ENCODE measurements at places on chromosomes 3 and 15.

DNA sequence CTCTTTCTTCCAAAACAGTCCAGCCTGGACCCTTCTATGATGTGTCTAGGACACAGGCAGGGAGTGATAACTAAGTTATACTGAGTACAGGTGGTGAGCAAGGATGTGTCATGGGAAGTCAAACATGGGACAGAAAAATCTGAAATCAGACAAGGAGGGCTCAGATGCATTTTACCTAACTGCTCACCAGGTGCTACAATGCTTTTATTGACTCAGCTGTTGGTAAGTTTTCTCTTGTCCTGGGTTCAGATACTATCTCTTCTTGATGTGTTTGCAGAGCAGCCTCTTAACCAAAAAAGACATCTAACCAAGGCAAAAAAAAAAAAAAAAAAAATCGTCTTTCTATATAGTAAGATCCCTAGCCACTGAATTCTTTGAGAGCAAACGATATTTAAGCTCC, 378.6 kb downstream of the VPS13C start:
- DNase-seq, result no peak

DNA sequence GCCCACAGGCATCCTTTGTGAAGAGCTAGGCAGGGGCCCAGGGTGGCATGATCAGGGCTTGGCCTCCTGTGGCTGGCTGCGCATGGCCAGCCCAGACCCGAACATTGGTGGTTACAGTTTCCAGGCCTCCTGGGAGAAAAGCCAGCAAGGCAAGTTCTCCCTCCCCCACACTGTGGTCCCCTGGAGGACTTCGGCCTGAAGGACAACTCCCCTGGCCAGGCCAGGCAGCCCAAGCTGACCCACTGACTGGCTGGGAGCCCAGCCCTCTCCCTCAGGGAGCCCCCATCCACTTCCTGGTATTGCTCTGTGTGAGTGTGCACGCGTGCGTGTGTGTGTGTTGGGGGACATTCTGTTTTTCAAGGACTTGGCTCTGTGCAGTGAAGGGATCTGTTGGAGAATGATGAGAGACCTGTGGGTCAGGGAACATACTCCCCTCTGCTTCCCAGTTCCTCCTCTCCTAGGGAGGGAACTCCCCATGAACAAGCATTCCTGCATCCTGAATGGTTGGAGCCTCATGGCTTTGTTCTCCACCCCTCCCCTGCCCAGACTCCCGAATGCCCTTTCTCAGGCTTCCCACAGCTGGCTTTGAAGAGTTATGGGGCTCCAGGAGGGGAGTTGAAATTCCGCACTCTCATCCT, 29.5 kb downstream of the CORO2B start:
- DNase-seq, result peak; percentile 67

DNA sequence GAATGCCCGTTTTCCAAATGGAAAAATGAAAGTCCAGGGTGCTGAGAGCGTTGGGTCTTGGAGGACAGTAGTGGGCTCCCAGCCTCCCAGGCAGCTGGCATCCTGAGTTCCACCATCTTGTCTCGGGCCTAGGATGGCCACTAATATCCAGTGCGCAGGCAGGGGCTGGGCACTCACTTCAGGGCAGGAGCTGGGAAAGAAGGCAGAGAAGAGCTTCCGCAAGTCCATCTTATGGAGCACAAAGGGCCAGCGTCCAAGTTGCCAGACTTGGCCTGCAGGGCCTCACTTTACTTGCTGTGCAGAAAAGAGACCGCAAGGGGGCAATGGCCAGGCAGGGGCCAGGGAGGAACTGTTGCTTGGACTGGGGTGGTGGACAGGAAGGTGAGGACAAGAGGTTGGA, 46.1 kb downstream of the IQSEC1 start:
- DNase-seq, result no peak

- DNase-seq, result no peak
Observed at GRCh38 chr15:31102374-31103342, 1.1 kb upstream of the TRPM1 start.

DNA sequence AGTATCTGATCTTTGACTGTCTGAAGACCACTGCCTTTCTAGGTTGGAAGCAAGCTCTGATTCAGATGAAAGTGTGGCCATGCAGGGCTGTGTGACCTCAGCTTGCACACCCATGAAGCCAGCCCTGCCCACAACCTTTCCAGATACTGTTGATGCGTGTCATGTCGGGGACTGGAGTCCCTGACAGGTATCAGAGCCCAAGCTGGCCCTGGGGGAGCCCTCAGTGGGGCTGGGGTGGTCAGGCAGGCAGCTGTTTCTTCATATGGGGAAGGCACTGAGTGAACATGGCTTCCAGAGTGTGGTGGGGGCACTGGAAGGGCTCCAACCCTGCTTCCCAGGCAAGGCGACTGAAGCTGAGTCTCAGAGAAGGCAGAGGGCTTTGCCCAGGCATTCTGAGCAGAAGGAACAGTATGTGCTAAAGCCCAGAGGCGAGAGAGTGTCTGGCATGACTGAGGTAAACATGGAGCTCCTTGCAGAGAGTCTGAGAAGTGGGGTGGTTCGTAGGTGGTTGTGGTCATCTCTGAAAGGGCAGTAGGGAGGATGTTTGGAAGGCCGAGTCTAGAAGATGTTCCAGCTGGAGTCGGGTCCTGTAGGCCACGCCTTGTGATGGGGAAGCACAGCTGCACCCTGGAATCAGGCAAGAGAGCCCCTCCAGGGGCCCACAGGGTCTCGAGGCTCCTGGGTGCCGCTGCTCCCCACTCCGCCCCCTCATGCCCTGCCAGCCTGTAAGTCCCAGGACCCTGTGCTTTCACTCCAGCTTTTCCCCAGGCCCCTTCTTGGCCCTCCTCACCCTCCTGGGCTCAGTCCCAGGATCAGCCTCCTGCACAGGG, 122.2 kb downstream of the EEFSEC start:
- no peak for DNase-seq

- DNase-seq, result no peak
Observed at GRCh38 chr3:5009506-5010109, 30.4 kb downstream of the BHLHE40 start.

DNA sequence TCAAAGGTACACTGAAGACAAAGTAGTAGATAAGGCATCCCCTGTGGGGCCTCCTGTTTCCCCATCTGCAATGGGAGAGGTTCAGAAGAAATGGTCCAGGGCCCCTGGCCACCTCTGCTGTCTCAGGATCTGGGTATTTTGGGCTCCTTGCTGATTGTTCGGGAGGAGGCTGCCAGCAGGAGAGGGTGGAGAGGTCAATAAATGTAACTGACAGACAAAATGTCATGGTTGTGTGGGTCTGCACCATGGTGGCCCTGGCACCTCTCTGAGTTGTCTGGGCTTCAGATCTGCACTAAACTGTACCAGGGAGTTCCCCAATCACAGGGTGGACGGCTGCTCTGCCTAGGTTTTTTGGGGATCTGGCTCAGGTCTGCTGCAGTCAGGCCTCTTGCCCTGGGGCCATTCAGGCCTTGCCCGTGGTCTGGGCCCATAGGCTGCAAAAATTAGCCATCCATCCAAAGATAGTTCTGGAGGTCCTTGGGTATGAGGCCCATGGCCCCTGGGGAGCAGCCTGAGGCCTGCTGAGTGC, 7.4 kb downstream of the NBEAL2 start:
- no peak for DNase-seq

DNA sequence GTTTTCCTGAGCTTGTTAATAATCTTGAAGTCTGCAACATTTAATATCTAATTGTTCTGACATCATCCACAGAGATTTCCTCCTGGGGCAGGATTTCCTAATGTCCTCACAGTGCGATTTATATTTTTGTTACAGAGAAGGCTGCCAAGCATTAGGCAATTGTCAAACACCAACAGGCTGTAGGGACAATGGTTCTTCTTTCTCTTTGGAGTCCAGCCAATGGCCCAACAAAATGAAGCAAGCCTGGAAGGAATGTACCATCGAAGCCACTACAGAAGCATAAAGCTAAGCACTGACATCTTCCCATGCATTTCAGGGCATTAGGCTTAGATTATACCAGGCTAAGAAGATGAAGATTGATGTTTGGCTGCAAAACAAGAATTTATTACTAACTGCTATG, 173.0 kb upstream of the FRMD4B start:
- peak; percentile 49 for DNase-seq

GRCh38 chr3:167350245-167350862, 29.7 kb downstream of the ZBBX start:
- DNase-seq, result no peak

- DNase-seq, result no peak
Observed at GRCh38 chr3:188531210-188531609, 377.3 kb downstream of the LPP start.

DNA sequence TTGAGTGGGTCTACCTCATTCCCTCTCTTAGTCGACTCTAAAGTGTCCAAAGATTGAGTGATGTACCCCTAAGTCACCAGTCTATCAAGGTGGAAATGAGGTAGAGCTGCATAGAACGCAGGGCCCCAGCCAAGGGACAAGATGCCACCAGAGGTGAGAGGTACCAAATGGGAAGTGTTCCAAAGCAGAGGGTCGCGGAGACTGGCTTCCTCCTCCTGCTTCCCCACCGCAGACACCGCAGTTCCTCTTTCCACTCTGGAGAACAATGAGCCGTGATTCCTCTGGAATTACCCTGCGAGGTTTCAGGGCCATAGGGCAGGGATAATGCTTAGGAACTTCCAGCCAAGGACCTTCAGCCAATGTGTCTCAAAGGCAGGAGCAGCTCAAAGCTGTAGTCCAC, 55.8 kb downstream of the DAPK2 start:
- no peak for DNase-seq

- DNase-seq, result no peak
Observed at GRCh38 chr3:69386556-69387385, 883 bp upstream of the FRMD4B start.

GRCh38 chr3:113035387-113035982, 44.7 kb downstream of the GTPBP8 start:
- DNase-seq, result no peak

DNA sequence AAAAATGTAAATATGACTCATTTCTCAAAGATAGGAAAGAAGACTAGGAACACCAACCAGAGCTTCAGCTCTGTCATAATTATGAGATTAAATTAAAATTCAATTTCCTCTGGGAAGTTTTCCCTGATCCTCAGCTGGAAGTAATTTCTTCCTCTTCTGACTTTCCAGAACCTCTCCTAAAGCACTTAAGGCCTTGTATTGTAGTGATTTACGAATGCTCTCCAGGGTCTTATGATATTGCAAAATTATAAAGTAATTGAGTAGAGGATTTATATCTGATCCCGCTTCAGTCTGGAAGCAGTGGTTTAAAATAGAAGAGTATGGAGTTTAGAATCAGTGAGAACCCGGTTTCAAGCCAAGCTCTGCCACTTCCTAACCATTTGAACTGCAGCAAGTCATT, 279.8 kb downstream of the ZPLD1 start:
- no peak for DNase-seq

DNA sequence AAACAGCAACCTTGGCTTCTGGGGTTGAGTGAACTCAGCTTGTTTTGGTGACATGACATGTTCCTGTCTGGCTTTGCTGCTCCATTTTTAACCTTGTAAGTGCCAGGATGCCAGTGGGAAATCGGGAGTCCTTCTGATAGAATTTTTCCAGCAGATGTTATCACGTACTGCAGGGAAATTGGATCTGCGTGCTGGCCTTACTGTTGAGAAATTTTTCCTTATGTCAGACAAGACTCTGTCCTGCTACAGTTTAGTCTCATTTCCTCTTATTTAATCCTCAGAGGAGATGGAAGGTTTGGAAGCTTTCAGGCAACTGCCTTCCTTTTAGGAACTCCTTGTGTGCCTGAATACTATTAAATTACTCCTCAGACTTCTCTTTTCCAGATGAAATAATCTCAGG, 80.6 kb downstream of the PGPEP1L start:
- no peak for DNase-seq

- no peak for DNase-seq
Observed at GRCh38 chr3:23588547-23588946, 217.2 kb upstream of the UBE2E1 start.

GRCh38 chr3:51751287-51751686, 27.8 kb downstream of the IQCF6 start:
- DNase-seq, result no peak

- DNase-seq, result no peak
Observed at GRCh38 chr3:42660898-42661297, 7.4 kb downstream of the ZBTB47 start.

DNA sequence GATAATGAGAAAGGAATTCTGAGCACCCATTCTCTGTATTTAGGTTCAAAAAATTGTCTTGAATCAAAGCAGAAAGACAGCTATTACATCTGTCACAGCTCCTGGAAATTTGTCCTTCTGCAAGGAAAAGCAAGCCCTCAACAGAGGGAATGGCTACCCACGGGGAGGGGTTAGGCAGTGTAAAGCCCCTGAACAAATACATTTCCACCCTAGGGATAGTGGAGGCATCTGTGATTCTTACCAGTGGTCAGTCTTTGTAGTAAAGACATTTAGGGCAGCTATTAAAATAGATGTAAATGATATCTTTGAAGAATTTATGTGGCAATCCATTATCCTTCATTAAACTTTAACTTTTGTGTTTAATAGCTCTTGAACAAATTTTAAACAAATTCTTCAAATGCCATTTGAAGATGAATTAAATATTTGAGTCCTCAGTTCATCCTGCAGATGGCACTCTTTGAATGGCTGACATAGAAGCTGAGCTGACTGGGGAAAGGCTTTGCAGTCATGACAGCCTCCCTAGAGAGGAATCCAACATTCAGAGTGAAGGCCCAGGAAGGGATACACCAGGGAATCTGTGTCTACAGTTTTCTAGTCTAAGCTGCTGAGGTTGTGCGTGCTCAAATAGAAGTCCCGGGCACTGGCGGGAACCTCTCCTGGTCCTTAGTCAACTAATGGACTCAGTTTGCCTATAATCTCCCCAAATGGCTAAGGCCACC, 359.7 kb upstream of the ROPN1 start:
- peak; percentile 54 for DNase-seq

GRCh38 chr3:115396801-115397200, 226.5 kb upstream of the GAP43 start:
- no peak for DNase-seq

GRCh38 chr15:64249406-64249805, 86.6 kb upstream of the PPIB start:
- no peak for DNase-seq

- DNase-seq, result no peak
Observed at GRCh38 chr3:189655617-189656016, 24.4 kb downstream of the TP63 start.

DNA sequence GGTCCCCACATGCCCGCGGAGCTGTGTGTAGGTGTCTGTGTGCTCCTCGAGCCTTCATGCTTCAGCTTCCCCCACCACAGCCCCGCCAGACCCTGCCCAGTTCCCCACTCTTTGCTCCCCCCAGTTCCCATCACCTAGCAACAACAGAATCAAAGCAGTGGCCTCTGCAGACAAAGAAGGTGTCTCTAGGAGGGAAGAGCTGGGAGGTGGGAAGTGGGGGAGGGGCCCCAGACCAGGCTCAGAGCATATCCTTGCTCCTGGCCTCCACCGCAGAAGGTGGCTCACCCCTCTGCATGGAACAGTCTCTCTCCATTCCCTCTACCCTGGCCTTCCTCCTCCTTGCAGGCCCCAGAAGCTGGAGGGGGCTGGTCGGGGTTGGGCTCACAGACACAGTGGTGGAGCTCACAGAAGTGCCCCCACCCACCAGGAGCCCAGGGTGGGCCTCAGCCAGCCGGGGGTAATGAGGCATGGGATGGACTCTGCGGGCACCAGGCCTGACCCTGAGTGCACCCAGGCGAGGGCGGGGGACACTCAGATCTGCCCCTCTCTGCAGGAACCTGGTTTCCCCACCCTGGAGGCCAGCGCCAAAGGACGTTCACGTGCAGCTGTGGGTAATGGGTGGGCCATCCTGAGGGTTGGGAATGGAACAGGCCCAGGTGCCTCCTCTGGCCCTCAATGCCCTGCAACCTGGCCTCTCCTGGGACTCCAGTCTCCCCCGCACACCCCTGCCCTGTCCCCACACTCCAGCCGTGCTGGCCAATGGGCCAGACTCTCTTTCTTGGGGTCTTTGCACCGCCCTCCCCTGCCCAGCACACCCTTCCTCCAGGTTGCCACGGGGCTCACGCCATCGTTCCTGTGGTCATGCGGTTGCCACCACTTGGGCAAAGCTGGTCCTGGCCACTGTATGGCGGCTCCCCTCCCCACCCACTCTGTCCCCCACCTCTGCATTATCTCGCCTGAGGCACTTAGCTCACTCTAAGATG, 53.4 kb downstream of the TPRA1 start:
- no peak for DNase-seq

Measured in putamen (tissue), 1 donor.